ENCODE measurements at places on chromosomes 3 and 15. TPM values are rescaled to one million over a fixed set of nuclear protein-coding genes. Genes with fewer than 3 reads are reported as not detected.

Gene EFHB
- 0.33 TPM for total RNA-seq

Gene ABHD6
- total RNA-seq = 6.8 TPM

Gene PROK2
- total RNA-seq = not detected

Gene CHDH
- total RNA-seq = 0.10 TPM

Gene ZDHHC23
- total RNA-seq = 6.3 TPM

Gene TMEM212
- not detected for total RNA-seq

Gene KNL1
- total RNA-seq = 11.8 TPM

Gene SAXO2
- total RNA-seq = 1.8 TPM

Gene OSTN
- not detected for total RNA-seq

Gene AADACL2
- total RNA-seq = not detected

Gene C2CD4A
- total RNA-seq = 1.2 TPM

Gene GLDN
- not detected for total RNA-seq

Gene SLC28A2
- not detected for total RNA-seq

Gene FGF7
- total RNA-seq = 0.98 TPM

Gene SAMMSON
- not detected for total RNA-seq

Gene MED12L
- 0.65 TPM for total RNA-seq

Gene QRICH1
- 274 TPM for total RNA-seq

Gene SUSD5
- total RNA-seq = 4.3 TPM

Gene DCBLD2
- 121 TPM for total RNA-seq

Gene SPINK8
- not detected for total RNA-seq

Gene GOLGA6D
- not detected for total RNA-seq

Gene GOLGA6B
- not detected for total RNA-seq

Gene ROPN1
- total RNA-seq = not detected

Gene ARL6
- 7.7 TPM for total RNA-seq

Gene APOD
- 5.7 TPM for total RNA-seq

Gene RCCD1
- 7.8 TPM for total RNA-seq

Gene RPL15
- total RNA-seq = 3,349 TPM

Gene PLS1
- 1.3 TPM for total RNA-seq

Gene ROBO1
- total RNA-seq = 5.3 TPM

Gene GNAT1
- total RNA-seq = not detected

Gene COL6A6
- not detected for total RNA-seq

Gene CSK
- total RNA-seq = 60.1 TPM

Gene NOX5
- 0.33 TPM for total RNA-seq

Gene DPPA4
- total RNA-seq = not detected

Gene PLCB2
- 1.1 TPM for total RNA-seq

Gene NEK11
- 2.9 TPM for total RNA-seq

Gene HTR3E
- total RNA-seq = not detected

Gene PRSS50
- not detected for total RNA-seq

Gene ANKDD1A
- total RNA-seq = 2.6 TPM

Gene STAC
- total RNA-seq = 0.57 TPM

Gene MNS1
- 0.48 TPM for total RNA-seq

Gene FGF12
- 1.6 TPM for total RNA-seq

Gene CIB2
- total RNA-seq = 2.9 TPM

Gene LRCH3
- total RNA-seq = 49.1 TPM

Gene BUB1B
- total RNA-seq = 14.0 TPM

Gene NEO1
- total RNA-seq = under 0.01 TPM

Gene GRM2
- total RNA-seq = 0.10 TPM

Gene ADPRH
- total RNA-seq = 9.2 TPM

Gene TRH
- not detected for total RNA-seq

Gene CTXN2
- not detected for total RNA-seq

Gene IL5RA
- total RNA-seq = not detected

Gene CD80
- not detected for total RNA-seq

Gene ADAMTSL3
- under 0.01 TPM for total RNA-seq

Measured in vein endothelial cell (primary cell).